Panc1 (cell line): ENCODE measurements at places on chromosomes 12 and 14. TPM values are rescaled to one million over a fixed set of nuclear protein-coding genes. Genes with fewer than 3 reads are reported as not detected.

Gene ADCY6
- 24.1 TPM for total RNA-seq

Gene TAS2R7
- total RNA-seq: not detected

Gene PTPRB
- total RNA-seq: 0.33 TPM

Gene STK38L
- total RNA-seq: 25.2 TPM

Gene FOXG1
- not detected for total RNA-seq

Gene KRT2
- total RNA-seq: 0.33 TPM

Gene DGKA
- total RNA-seq: 7.6 TPM

DNA sequence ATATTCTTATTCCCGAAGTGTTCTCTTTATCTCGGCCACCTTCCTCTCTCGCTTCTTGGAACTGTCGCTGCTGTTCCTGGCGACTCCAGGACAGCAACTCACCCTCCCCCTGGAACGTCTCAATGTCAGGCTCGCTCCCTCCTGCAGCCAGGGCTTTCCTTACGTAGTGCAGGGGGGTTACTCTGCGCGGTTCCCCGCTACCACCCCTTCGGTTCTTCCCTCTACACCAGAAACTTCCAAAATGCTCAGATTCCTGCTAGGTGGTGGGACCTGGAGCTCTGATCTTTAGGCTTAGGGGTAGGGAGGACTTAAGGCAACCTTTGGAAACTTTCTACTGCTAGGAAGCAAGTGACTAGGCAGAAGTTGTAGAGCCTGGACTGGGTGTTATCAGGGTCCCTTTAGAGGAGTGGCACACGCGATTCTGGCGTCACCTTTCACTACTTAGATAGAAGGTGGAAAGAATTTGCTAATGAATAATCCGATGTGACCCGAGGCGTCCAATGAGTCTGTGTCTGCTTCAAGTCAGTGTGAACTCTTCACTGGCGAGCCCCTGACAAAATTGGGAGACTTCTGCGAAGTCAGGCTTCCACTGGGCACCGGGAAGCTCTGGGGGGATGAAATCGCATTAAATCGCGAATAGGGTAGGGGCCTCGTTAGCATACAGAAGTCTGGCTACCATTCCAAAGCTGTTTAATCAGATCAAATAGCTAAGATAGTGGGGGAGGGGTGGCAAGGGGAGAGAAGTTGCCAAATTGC, 900 bp upstream of the DPF3 start:
- H3K36me3 ChIP-seq: peaks cover 3% of the 10 kb centered on the region; the same call in 1 of the 2 replicates
- peaks cover 7% of the 10 kb centered on the region; the same call in 1 of the 2 replicates for H3K4me1 ChIP-seq
- H3K4me3 ChIP-seq: peak overlapping the region; percentile 68
- no peak for DNase-seq
- H3K27me3 ChIP-seq: peaks cover 30% of the 10 kb centered on the region

- H3K4me3 ChIP-seq: peak overlapping the region; percentile 75
- H3K27ac ChIP-seq: 0 out of 2 replicates have a peak overlapping the region, but pooled peaks have one; percentile 29
- peaks cover 2% of the 10 kb centered on the region; the same call in 1 of the 2 replicates for H3K27me3 ChIP-seq
- DNase-seq: peak; percentile 42
Measured at GRCh38 chr14:50860478-50861086, 11.3 kb upstream of the ABHD12B start.

DNA sequence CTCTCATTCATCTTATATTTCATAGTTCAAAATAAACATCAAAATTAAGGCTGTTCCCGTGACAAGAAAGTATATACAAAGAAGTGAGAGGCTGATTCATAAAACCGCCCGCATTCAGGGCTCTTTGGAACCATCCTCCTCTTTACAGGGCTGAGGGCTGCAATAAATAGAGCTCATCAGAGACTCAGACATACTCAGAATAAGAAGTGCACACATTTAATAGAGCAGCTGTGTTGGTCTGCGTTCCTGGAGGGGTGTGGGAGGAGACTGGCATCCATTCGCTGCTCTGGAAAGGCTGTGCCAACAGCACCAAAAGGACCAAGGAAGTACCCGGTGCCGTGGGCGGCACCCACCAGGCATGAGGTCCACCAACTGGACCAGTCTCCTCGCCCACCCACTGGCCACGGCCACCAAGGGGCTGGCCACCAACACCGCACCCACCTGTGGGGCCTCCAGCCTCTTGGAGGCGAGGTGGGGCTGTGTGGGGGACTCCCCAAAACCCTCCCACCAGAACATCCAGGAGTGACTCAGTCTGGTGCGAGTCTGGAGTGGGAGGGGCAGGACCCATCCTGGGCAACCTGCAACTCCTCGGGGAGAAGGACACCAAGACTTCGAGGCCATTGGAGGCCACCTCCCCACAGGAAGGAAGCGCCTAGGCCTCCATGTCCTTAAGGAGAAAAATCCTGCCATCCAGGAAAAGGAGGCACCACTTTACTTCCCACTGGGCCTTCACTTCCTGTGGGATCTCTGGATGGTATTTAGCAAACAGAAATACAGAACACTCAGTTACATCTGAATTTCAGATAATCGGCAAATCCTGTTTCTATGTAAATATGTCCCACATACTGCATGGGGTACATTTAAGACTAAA, 32.7 kb downstream of the VCPKMT start:
- H3K27me3 ChIP-seq: no peaks in the 10 kb centered on the region
- DNase-seq: no peak
- H3K4me1 ChIP-seq: no peaks in the 10 kb centered on the region; the same call in 1 of the 2 replicates
- H3K4me3 ChIP-seq: no peak overlapping the region
- no peak overlapping the region for H3K27ac ChIP-seq
